Pancreas (tissue), 10 donors: ENCODE measurements at places on chromosomes 5 and 9. TPM values are rescaled to one million over a fixed set of nuclear protein-coding genes. Genes with fewer than 3 reads are reported as not detected.

RAB3C gene
- polyA plus RNA-seq, result 3.0 TPM

INSL4 gene
- polyA plus RNA-seq, result not detected

PFN3 gene
- not detected for polyA plus RNA-seq

SHOC1 gene
- not detected for polyA plus RNA-seq

PCDHA9 gene
- polyA plus RNA-seq, result not detected

FGF1 gene
- polyA plus RNA-seq, result 0.42 TPM

FBP2 gene
- 0.47 TPM for polyA plus RNA-seq

SLC4A9 gene
- polyA plus RNA-seq, result 1.0 TPM

SPINK4 gene
- 9.2 TPM for polyA plus RNA-seq

RANBP6 gene
- polyA plus RNA-seq, result 9.4 TPM

GRCh38 chr5:172999974-173000373 lies 16.4 kb downstream of the ATP6V0E1 start:
- H3K4me1 ChIP-seq, result peaks cover 13% of the 10 kb centered on the region
- no peak overlapping the region for H3K27ac ChIP-seq
- H3K27me3 ChIP-seq, result no peaks in the 10 kb centered on the region
- DNase-seq, result no peak
- peaks cover 5% of the 10 kb centered on the region for H3K36me3 ChIP-seq
- no peak overlapping the region for H3K4me3 ChIP-seq

- peaks cover 11% of the 10 kb centered on the region for H3K27me3 ChIP-seq
- H3K4me1 ChIP-seq, result peaks cover 5% of the 10 kb centered on the region
- H3K36me3 ChIP-seq, result no peaks in the 10 kb centered on the region
- peak; percentile 13 for DNase-seq
These were observed 1057.7 kb upstream of the DMAC1 start for GRCh38 chr9:8857068-8857925.

DNA sequence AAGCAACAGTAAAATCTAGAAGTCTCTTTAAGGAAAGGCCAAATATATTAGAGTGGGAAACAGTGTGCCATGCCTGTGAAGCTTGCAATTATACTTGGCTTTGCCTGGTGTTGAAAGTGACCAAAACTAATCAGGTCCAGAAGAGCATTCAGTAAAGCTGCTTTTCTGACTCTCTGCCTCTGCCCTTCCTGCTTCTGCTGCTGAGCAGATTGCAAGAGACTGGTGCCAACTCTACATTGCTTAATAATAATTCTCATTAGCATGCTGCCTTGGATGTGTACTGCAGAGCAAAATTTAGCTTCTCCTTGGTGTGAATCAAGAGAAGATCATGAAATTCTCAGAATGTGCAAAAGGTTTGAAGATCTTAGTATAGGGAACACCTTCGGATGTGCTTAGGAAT lies 120.4 kb upstream of the RFX3 start:
- no peaks in the 10 kb centered on the region for H3K36me3 ChIP-seq
- no peak overlapping the region for H3K4me3 ChIP-seq
- no peak for DNase-seq
- H3K27me3 ChIP-seq, result no peaks in the 10 kb centered on the region
- no peaks in the 10 kb centered on the region for H3K4me1 ChIP-seq

DNA sequence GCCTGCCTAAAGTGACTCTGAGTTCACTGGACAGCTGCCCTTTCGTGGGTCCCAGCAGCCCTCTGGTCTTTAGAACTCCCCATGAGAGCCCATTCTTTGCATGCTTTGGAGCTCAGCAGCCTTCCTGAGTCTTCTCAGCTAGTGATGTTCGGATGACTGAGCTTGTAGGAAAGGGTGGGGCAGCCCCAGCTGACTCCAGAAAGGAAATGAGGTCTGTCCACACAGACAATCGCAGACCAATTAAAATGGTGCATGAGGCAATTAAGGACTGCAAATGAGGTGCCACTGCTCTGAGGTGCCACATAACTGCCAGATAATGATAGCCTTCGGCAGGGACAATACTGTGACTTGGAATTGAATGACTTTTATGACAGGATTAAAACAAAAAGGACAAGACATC lies 25.4 kb upstream of the TOMM5 start:
- no peak for DNase-seq
- no peaks in the 10 kb centered on the region for H3K36me3 ChIP-seq
- no peak overlapping the region for H3K4me3 ChIP-seq
- no peaks in the 10 kb centered on the region for H3K27me3 ChIP-seq
- H3K4me1 ChIP-seq, result no peaks in the 10 kb centered on the region

DNA sequence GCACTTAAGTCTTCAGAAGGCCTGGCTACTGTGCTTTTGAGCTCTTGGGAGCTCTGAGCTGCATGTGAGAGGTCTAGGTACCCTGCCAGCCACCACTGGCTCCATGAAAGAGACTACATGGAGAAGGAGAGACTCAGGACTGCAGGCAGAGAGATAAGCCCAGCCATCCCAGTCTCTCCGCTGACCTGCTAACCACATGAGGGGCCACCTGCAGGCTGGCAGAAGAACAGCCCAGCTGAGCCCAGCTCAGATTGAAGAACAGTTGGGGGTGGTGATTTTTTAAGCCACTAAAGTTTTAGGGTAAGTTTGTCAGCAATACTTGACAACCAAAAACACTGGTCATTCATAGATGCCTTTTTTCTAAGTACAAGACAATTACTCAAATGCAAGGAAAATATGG lies 205.0 kb upstream of the PRDM9 start:
- no peaks in the 10 kb centered on the region for H3K36me3 ChIP-seq
- no peaks in the 10 kb centered on the region for H3K27me3 ChIP-seq
- no peaks in the 10 kb centered on the region for H3K4me1 ChIP-seq
- no peak overlapping the region for H3K27ac ChIP-seq

DNA sequence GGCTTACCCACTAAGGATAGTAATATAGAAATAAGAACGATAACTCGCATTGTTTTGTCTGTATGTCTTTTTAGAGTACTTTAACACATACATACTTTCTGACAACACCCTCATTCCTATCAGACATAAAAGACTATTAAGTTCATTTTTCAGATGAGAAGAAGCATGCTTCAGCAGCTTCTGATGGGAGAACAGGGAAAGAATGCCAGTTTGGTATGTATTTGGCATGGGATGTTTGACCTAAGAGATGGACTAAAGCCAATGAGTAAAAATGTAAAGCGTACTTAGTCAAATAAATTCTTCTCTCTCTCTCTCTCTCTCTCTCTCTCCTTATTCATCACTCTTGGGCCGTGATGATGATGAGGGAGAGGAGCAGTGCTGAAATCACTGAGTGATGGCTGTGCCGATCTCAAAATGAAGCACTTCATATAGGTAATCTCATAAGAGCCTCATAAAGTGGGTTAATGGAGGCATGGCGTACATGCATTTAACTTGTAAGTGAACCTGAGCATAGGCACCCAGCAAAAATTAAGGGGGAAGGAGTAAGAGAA lies 71.5 kb downstream of the SLIT3 start:
- H3K4me3 ChIP-seq, result no peak overlapping the region
- H3K36me3 ChIP-seq, result no peaks in the 10 kb centered on the region
- DNase-seq, result no peak

- DNase-seq, result no peak
- no peaks in the 10 kb centered on the region for H3K27me3 ChIP-seq
- peaks cover 66% of the 10 kb centered on the region for H3K36me3 ChIP-seq
- no peaks in the 10 kb centered on the region for H3K4me1 ChIP-seq
- no peak overlapping the region for H3K27ac ChIP-seq
- no peak overlapping the region for H3K4me3 ChIP-seq
These were observed 7.9 kb downstream of the RACK1 start for GRCh38 chr5:181235689-181236366.

- H3K27me3 ChIP-seq, result no peaks in the 10 kb centered on the region
- no peak overlapping the region for H3K27ac ChIP-seq
- no peak for DNase-seq
- H3K4me1 ChIP-seq, result no peaks in the 10 kb centered on the region
- H3K36me3 ChIP-seq, result no peaks in the 10 kb centered on the region
These were observed 9.4 kb downstream of the PHAX start for GRCh38 chr5:126610160-126610559.

GRCh38 chr5:52892242-52892878 lies 96.8 kb upstream of the ITGA2 start:
- H3K27ac ChIP-seq, result no peak overlapping the region
- no peak for DNase-seq
- H3K36me3 ChIP-seq, result no peaks in the 10 kb centered on the region

- H3K4me3 ChIP-seq, result no peak overlapping the region
- no peaks in the 10 kb centered on the region for H3K4me1 ChIP-seq
- no peak overlapping the region for H3K27ac ChIP-seq
- H3K36me3 ChIP-seq, result no peaks in the 10 kb centered on the region
These were observed 220.0 kb downstream of the GABBR2 start for GRCh38 chr9:98488571-98489312.

DNA sequence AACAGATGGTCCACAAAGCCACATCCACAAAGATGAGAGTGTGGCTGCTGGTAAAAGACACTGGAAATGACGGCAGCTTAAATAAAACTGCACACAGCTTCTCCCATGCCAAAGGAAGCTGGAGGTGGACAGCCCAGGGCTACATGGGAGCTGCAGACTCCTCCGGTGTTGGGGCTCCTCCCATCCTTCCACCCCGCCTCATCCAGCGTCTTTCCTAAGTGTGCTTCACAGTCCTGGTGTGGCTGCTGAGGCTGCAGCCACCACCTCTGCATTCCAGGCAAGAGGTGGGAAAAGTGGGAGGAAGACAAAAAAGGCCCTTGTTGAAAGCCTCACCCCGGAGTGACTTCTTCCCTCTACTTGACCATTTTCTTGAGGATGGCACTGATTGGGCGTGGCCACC lies 37.0 kb upstream of the IRX4 start:
- no peaks in the 10 kb centered on the region for H3K4me1 ChIP-seq
- H3K36me3 ChIP-seq, result no peaks in the 10 kb centered on the region
- no peak for DNase-seq
- no peaks in the 10 kb centered on the region for H3K27me3 ChIP-seq
- no peak overlapping the region for H3K27ac ChIP-seq

GRCh38 chr5:172775326-172776234 lies 4.6 kb upstream of the DUSP1 start:
- H3K27me3 ChIP-seq, result no peaks in the 10 kb centered on the region
- H3K4me1 ChIP-seq, result peaks cover 20% of the 10 kb centered on the region
- no peaks in the 10 kb centered on the region for H3K36me3 ChIP-seq
- no peak overlapping the region for H3K27ac ChIP-seq
- H3K4me3 ChIP-seq, result no peak overlapping the region

GRCh38 chr5:77972469-77973252 lies 196.5 kb upstream of the TBCA start:
- H3K4me1 ChIP-seq, result peaks cover 4% of the 10 kb centered on the region
- H3K4me3 ChIP-seq, result peak overlapping the region; percentile 39
- no peaks in the 10 kb centered on the region for H3K36me3 ChIP-seq
- H3K27me3 ChIP-seq, result no peaks in the 10 kb centered on the region
- no peak for DNase-seq
- H3K27ac ChIP-seq, result no peak overlapping the region

GRCh38 chr9:93960971-93961841 lies 6.1 kb upstream of the BARX1 start:
- H3K4me1 ChIP-seq, result peaks cover 16% of the 10 kb centered on the region
- H3K36me3 ChIP-seq, result no peaks in the 10 kb centered on the region
- H3K27me3 ChIP-seq, result peaks cover 7% of the 10 kb centered on the region
- no peak for DNase-seq

DNA sequence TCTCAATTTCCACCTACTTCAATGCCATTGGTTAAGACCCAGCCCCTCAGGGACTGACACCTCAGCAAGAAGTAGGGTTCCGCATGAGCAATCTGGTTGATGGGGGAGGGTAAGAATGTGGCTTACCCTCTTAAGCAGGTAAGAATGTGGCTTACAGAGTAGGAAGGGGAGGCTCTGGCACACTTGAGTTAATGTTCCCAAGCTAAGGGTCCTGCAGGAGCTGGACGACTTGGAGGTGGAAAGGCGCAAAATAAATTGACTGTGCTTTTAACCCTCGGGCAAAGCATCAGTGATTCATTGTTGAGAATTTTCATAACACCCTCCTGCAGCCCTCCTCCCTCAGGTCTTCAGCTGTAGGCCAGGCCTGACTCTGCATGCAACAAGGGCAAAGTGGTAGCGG lies 24.9 kb upstream of the ADRA1B start:
- no peak for DNase-seq
- no peaks in the 10 kb centered on the region for H3K4me1 ChIP-seq

DNA sequence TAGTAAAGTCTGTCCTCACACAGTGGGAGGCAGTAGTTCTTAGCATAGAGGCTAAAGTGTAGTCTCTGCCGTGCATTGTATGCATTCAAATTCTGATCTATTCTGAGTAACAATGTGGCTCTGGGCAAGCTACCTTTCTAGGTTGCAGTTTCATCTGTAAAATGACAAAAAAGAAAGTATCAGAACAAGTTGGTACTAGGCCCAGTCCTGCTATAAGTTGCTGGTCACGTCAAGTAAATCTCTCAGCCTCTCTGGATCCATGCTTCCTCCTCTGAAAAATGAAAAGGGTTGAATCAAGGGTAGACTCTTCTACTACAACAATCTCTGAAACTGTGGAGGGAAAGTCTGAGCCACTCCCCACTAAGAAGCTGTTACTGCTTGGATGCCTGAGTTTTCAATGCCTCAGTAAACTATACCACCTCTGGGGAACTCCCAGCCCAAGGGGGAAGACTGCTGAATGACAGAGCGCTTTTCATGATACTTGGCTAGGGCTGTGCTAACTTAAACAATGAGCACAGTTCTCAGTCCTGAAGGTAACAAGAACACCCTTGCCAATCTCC lies 34.5 kb upstream of the SPARC start:
- no peak overlapping the region for H3K4me3 ChIP-seq
- H3K36me3 ChIP-seq, result no peaks in the 10 kb centered on the region
- no peaks in the 10 kb centered on the region for H3K27me3 ChIP-seq
- H3K27ac ChIP-seq, result no peak overlapping the region
- DNase-seq, result no peak
- no peaks in the 10 kb centered on the region for H3K4me1 ChIP-seq

DNA sequence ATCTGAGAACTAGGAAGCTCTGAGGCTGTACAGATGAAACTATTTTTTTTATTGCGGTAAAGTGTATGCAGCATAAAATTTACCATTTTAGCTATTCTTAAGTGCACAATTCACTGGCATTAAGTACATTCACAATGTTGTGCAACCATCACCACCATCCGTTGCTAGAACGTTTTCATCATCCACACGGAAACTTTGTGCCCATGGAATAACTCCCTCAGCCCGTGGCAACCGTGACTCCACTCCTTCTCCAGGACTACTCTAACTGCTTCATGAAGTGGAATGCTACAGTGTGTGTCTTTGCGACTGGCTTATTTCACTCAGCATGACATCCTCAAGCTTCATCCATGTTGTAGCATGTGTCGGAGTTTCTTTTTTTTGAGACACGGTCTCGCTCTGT lies 57.1 kb downstream of the COL23A1 start:
- H3K4me1 ChIP-seq, result no peaks in the 10 kb centered on the region
- H3K27ac ChIP-seq, result no peak overlapping the region
- no peaks in the 10 kb centered on the region for H3K36me3 ChIP-seq
- no peaks in the 10 kb centered on the region for H3K27me3 ChIP-seq

- no peaks in the 10 kb centered on the region for H3K4me1 ChIP-seq
- no peak for DNase-seq
- H3K4me3 ChIP-seq, result no peak overlapping the region
- H3K36me3 ChIP-seq, result no peaks in the 10 kb centered on the region
- no peaks in the 10 kb centered on the region for H3K27me3 ChIP-seq
These were observed 145.5 kb upstream of the POU5F2 start for GRCh38 chr5:93886917-93887361.

GRCh38 chr5:109779036-109779735 lies 89.5 kb downstream of the MAN2A1 start:
- no peak overlapping the region for H3K4me3 ChIP-seq
- no peaks in the 10 kb centered on the region for H3K4me1 ChIP-seq
- H3K36me3 ChIP-seq, result no peaks in the 10 kb centered on the region
- no peak overlapping the region for H3K27ac ChIP-seq
- no peak for DNase-seq
- no peaks in the 10 kb centered on the region for H3K27me3 ChIP-seq

GRCh38 chr5:83551821-83552220 lies 80.3 kb downstream of the VCAN start:
- H3K4me1 ChIP-seq, result no peaks in the 10 kb centered on the region
- H3K27ac ChIP-seq, result no peak overlapping the region
- H3K36me3 ChIP-seq, result no peaks in the 10 kb centered on the region
- H3K27me3 ChIP-seq, result no peaks in the 10 kb centered on the region
